Bronchial epithelial cell (primary cell): ENCODE measurements at places on chromosomes 7 and 10. TPM values are rescaled to one million over a fixed set of nuclear protein-coding genes. Genes with fewer than 3 reads are reported as not detected.

ADARB2 gene
- 0.13 TPM in 1 of 2 replicates, not detected in the other for total RNA-seq

SERPINE1 gene
- 20.6 and 54.2 TPM in 2 replicates for total RNA-seq

GRM8 gene
- 0.13 TPM in 1 of 2 replicates, not detected in the other for total RNA-seq

CYP17A1 gene
- not detected in 2 replicates for total RNA-seq

TMEM225B gene
- total RNA-seq, result 0.53 and 0.77 TPM in 2 replicates

ABCA13 gene
- total RNA-seq, result 0.79 and 1.2 TPM in 2 replicates

NPSR1 gene
- total RNA-seq, result not detected in 2 replicates

STEAP1 gene
- 10.0 and 12.7 TPM in 2 replicates for total RNA-seq

NKX2-3 gene
- total RNA-seq, result under 0.01 TPM in 1 of 2 replicates, not detected in the other

CPN1 gene
- total RNA-seq, result not detected in 2 replicates
